ENCODE measurements at places on chromosomes 11 and 22.

GRCh38 chr11:67507242-67507863, 609 bp downstream of the CDK2AP2 start:
- peak overlapping the region; percentile 89 for H3K4me3 ChIP-seq
- H3K4me1 ChIP-seq: peaks cover 40% of the 10 kb centered on the region
- H3K36me3 ChIP-seq: peaks cover 24% of the 10 kb centered on the region
- H3K27me3 ChIP-seq: peaks cover 6% of the 10 kb centered on the region

- peak overlapping the region; percentile 86 for H3K4me3 ChIP-seq
- no peaks in the 10 kb centered on the region for H3K36me3 ChIP-seq
- H3K27me3 ChIP-seq: no peaks in the 10 kb centered on the region
Observed at GRCh38 chr11:119169282-119169719, 776 bp downstream of the NLRX1 start.

DNA sequence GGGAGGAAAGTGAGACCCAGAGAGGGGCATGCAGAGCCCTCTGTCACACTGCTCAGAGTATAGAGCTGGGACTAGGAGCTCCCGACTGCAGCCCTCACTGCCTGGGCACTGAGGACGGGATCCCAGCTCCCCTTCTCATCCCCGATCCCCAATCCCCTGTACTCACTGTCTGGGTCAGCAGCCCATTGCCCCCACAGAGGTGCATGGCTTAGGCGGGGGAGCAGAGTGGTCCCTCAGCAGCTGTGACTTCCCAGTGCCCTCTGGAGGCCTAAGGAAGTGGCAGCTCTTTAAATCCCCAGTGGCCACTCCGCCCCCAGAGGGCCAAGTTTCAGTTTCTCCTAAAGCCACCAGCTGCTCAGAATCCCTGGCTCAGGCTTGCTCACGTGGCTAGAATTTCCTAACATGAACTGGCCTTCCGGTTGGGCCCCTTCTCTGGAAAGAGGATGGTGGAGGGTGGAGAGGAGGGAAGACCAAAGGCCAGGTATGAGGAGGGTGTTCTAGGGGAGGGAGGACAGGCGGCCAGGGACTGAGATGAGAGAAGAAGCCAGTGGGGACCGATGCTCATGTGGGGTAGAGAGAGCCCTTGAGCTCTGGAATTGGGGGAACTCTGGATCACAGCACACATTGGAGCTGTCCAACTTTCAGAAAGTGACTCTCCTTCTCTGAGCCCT, at the start of gene BATF2:
TSS of gene BATF2 (minus strand) at position 262 of the 671 bp plus-strand sequence. CDS start at position 205, 57 bp downstream.
- DNase-seq: peak; percentile 41
- H3K27ac ChIP-seq: peak within 1 kb of the TSS; percentile 79
- peak within 1 kb of the TSS; percentile 46 for H3K4me3 ChIP-seq
- no peaks in the 10 kb centered on the region for H3K36me3 ChIP-seq
- peaks cover 2% of the 10 kb centered on the region for H3K27me3 ChIP-seq

DNA sequence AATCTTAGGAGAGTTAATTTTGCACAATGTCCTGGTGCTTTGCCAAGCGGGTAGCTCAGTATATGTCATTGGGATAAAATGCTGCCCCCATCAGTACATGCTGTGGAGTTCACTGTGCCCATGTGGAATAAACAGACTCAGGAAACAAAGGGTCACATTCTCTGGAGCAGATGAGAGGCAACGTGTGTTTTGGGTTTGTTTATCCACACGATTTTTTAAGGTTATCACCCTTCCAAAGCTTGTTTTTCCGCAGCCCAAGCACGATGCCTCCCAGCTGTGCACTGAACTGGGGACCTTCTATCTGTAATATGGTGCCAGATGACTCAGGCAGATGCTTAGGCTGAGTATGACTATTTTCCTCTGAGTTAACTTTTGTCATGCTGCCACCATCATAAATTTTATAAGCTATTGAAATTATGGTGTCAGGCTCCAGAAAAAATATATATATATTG, 6.5 kb downstream of the OR4D6 start:
- H3K27me3 ChIP-seq: peaks cover 16% of the 10 kb centered on the region
- no peak for DNase-seq
- H3K27ac ChIP-seq: no peak overlapping the region
- H3K36me3 ChIP-seq: no peaks in the 10 kb centered on the region
- no peak overlapping the region for H3K4me3 ChIP-seq
- no peaks in the 10 kb centered on the region for H3K4me1 ChIP-seq

DNA sequence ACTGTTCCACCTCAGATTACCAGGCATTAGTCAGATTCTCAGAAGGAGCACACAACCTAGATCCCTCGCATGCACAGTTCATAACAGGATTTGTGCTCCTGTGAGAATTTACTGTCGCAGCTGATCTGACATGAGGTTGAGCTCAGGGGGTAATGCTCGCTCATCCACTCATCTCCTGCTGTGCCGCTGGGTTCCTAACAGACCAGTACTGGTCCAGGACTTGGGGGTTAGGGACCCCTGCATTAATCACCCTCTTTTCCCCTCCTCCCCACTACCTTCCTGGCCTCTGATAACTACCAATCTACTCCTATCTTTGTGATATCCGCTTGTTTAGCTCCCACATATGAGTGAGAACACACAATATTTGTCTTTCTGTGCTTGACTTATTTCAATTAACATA, 83.5 kb upstream of the FSHB start:
- DNase-seq: no peak
- peaks cover 4% of the 10 kb centered on the region for H3K27me3 ChIP-seq
- H3K27ac ChIP-seq: no peak overlapping the region
- no peak overlapping the region for H3K4me3 ChIP-seq
- H3K36me3 ChIP-seq: no peaks in the 10 kb centered on the region
- H3K4me1 ChIP-seq: no peaks in the 10 kb centered on the region

DNA sequence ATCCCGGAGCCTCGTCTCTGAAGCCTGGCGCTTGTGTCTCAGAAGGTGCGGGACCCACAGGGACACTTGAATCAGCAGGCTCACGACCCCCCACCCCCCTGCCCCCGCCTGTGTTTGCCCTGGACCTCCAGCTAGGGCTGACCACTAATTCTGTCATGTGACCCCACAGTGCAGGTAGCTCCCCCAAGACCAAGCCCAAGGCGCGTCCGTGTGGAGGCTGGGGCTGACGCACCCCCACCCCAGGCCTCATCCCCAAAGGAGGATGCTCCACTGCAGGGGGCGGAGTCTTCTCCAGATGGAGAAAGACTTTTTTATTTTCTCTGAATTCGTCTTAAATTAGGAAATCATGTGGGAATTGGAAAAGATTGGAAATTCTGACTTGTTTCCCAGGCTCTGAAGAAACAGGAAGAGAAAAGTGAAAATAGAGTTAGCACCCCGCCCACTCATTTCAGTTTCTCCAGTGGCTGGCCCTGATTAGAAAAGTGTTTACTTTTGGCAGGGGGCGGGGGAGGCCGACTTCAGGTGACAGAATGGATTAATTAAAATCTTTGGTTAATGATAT, 1.0 kb upstream of the RELA start:
- peaks cover 24% of the 10 kb centered on the region for H3K36me3 ChIP-seq
- H3K4me1 ChIP-seq: peaks cover 27% of the 10 kb centered on the region
- peak overlapping the region; percentile 81 for H3K4me3 ChIP-seq
- DNase-seq: no peak
- H3K27ac ChIP-seq: peak overlapping the region; percentile 91

DNA sequence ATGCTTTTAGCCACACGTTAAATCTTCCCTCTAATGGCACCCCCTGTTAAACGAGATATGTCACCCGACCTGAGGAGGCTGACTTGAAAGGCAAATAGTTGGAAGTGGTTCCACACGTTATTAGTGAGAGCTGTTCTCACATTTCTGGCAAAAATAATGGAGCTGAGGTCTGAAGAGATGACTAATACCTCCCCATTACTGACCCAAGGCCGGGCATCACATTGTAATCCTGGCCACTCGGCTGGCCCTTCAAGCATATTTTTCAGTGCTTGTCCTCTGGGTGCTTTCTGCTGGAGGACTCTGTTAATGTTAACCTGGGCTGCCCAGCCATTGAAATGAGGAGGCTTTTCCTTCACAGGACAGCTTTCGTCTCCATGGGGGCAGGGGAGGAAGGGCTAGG, 260.0 kb upstream of the CADM1 start:
- no peaks in the 10 kb centered on the region for H3K4me1 ChIP-seq
- DNase-seq: no peak
- no peaks in the 10 kb centered on the region for H3K36me3 ChIP-seq
- H3K4me3 ChIP-seq: no peak overlapping the region
- H3K27ac ChIP-seq: no peak overlapping the region
- H3K27me3 ChIP-seq: peaks cover 5% of the 10 kb centered on the region

DNA sequence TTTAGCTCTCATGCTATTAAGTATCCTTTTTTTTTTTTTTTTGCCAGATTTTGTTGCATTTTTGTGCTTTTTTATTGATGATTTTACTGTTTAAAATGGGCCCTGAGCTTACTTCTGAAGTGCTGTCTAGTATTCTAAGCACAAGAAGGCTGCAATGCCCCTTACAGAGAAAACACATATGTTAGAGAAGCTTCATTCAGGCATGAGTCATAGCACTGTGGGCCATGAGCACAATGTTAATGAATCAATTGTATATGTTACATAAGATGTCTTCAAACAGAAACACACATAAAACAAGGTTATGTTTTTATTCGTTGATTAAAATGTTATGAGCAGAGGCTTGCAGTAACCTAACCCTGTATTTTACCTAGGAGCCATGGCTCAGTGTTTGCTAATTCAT, 117.8 kb upstream of the C11orf87 start:
- H3K36me3 ChIP-seq: no peaks in the 10 kb centered on the region
- H3K4me1 ChIP-seq: no peaks in the 10 kb centered on the region
- DNase-seq: no peak
- H3K27me3 ChIP-seq: no peaks in the 10 kb centered on the region

All from activated CD8-positive, alpha-beta T cell treated with anti-CD3 and anti-CD28 coated beads, Interleukin-2, amount 10 ng/mL, durations not matched to agents 7 days and 5 days (primary cell).